ENCODE measurements at places on chromosomes 2 and 18.

DNA sequence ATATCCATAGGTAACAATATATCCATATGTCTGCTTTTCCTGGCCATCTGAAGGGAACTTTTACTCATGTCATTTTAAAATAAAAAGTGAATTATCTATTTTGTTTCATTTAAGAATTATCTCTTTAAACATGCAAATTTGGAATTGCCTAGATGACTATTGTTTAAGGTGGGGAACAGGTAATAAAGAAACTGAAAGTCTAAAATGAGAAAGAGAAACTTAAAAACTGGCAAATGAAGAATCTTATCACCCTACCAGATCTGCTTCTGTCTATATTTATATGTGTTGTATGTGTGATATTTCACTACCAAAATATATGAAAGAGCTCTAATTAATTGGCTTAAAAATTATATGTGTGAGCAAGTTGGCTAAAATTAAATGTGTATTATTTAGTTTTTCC is 243.2 kb upstream of the KCNH7 start:
- no peak for DNase-seq

DNA sequence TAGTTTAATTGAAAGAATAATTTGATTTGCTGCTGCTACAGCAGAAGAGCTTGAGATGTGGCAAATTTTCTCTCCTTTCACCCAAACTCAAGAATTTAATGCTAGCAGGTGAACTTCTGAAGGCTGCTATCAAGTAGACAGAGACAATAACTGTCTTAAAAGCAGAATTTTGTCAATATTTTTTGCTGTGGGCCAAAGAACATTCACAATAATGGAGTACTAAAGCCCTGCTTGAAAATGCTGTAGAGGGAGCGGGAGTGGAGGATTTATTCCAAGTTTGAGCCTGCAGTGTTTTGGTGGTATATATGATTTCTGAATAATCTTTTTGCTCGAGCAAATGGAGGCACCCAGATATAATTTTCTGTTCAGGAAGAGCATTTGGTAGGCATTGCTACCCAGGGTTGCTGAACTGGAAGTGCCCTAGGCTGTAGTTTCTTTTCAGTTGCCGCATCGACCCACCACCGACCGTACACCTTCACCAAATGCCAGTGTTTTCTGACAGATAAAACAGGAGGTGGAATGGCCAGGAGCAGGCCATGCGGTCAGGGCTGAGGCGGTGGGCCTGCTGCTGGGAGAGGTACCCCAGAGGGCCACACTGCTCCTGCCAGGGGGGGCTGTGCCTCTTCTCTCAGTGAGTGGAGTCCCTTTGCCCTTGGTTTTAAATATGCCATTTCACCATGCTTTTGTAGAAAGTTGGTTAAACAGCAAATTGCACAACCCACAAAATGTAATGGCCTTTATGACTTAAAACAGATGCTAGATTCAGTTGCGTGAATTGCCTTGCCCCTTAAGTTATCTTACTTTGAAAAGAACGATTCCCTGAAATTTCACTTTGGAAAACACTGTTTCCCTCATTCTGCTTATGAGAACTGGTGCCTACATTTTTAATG is 36.4 kb downstream of the TSHZ1 start:
- DNase-seq = no peak

DNA sequence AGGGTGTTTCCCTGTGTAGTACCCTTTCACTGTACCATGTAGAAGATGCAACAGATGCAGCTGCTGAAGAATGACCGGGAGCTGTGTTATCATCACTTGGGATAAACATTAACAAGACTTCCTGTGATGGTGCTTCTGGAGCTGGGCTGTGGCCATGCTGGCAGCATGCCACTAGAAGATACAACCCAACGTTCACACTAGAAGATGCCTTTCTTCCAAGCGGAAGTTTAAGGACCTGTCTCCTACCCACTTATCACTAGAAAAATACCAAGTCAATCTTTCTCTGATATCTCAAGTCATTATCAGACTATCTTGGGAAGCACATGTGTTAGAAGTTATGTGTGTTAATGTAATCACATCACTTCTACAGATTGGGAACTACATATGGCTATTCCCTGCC is 953.5 kb downstream of the CNTNAP5 start:
- no peak for DNase-seq

DNA sequence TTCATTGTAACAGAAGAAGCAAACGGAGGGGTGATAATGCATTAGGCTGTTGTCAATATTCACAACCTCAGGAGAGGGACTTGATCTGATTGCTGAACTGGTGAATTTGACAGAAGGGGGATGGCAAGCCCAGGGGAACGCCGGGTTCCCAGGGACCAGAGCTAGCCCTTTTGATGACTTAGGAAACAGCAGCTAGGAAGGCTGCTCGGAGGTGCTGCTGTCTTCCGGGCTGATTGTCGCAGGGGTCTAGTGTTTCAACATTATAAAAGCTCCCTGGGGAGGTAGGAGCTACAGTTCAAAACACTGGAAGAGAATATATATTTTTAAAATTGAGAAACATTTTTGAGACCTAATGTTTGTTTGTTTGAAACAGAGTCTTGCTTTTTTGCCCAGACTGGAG is 47.3 kb downstream of the CD8B2 start:
- no peak for DNase-seq

GRCh38 chr2:98921062-98921461 is 15.0 kb downstream of the CRACDL start:
- no peak for DNase-seq

DNA sequence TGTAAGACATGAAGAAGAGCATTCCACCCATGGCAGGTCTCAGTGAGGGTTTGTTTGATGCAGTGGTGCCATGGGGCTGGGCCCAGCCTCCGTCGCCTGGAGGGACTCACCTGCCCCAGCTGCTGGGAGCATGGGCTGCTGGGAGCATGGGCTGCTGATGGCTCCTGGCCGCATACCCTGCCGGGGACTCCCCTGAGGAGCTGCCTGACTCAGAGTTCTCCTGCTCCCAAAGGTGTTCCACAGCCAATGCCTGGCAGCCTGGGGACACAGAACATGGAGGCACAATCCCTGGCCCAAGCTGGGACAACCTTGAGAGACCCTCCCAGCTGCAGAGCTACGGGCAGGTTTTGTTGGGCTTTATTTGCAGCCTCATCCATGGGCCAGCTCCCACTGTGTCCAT is 108.4 kb downstream of the COPS8 start:
- no peak for DNase-seq

DNA sequence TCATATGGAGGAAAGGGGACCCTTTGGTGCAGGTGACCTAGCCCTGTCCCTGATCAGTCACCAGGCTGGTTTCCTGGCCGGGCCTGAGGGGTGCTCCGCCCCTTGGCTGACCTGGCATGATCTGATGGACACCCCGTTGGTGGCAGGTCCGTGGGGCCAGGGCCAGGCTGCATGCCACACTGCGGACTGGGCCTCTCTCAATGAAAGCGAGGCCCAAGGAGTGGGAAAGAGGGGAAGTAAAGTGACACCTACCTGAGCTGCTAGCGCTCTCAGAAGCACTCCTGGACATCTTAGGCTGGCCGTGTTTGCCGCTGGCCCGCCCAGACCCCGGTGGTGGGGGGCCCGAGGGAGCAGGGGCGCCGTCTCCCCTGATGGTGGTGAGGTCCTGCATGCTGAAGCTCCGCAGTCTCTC is 33.1 kb downstream of the MRPL35 start:
- no peak for DNase-seq

GRCh38 chr2:58709687-58710354 is 468.7 kb upstream of the FANCL start:
- no peak for DNase-seq

GRCh38 chr2:60463249-60463648 is 90.2 kb downstream of the BCL11A start:
- no peak for DNase-seq

DNA sequence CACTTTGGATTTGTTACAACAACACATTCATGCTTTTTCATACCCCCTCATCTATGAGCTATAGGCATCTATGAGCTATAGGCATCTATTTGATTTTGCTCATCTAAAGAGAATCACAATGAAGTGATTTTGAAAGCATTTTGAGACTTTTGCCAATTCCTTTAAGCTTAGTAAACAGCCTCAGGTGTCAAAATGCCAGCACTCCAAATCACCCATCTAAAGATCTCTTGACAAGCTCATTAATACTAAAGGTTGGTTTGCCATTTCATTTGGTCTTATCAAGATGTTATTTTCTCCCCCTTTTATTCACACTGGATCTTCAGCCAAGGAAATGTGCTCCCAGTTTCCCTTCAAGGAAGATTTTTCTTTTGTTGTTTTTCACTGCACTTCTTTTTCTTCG is 110.7 kb upstream of the TLK1 start:
- no peak for DNase-seq

GRCh38 chr2:191923652-191923997 is 76.7 kb upstream of the CAVIN2 start:
- no peak for DNase-seq

DNA sequence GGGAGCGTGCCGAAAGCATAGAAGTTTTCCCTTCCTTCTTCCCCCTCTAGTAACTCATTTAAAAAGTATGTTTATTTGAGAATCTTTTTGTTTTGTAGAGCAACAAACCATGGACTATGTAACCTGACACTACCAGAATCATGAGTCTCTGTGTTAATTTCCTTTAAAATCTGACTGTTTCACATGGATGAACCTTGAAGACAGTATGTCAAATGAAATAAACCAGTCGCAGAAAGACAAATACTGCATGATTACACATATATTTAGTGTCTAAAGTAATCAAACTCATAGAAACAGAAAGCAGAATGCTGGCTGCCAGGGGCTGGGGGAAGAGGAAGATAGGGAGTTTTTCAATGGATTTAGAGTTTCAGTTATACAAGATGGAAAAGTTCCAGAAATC is 32.3 kb downstream of the PTPN2 start:
- no peak for DNase-seq

- DNase-seq = no peak
These were observed 136.3 kb downstream of the TMEM163 start for GRCh38 chr2:134582547-134582899.

DNA sequence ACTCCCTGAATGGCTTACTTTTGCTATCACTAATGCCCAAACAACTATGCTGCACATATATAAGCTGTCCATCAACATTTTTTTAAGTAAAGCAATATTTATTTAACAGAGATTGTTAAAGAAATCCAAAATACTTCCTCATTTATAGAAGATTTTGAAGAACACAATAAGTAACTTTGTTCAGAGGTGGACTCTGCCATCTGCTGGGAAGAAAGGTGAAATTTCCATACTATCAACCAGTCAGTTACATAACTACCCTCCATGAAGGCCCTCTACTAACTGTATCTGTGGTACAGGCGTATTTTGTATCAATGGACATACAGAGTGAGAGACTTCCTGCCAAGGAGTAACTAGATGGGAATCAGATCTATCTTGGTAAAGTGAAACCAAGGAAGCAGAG is 106.0 kb downstream of the DTNB start:
- no peak for DNase-seq

GRCh38 chr2:201205515-201205849 is 22.5 kb downstream of the CASP10 start:
- DNase-seq = no peak

- no peak for DNase-seq
These were observed 444.5 kb upstream of the SLC8A1 start for GRCh38 chr2:40896358-40896757.

DNA sequence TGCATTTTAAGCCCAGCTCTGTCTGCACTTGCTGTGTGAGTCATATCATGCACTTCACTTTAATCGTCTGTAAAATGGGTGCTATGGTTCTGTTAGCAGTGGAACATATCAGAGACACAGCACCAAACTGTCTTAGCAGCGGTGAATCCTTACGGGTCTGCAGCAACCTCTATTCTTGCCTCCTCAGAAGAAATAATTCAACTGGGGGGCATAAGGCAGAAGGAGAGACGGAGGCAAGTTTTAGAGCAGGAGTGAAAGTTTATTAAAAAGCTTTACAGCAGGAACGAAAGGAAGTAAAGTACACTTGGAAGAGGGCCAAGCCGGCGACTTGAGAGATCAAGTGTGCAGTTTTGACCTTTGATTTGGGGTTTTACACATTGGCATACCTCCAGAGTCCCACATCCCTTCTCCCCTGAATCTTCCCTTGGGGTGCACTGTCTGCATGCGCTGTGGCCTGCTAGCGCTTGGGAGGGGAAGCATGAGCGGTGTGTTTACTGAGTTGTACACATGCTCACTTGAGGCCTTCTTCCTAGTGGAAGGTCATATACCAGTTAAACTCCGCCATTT is 109.8 kb downstream of the DDX1 start:
- DNase-seq = no peak

DNA sequence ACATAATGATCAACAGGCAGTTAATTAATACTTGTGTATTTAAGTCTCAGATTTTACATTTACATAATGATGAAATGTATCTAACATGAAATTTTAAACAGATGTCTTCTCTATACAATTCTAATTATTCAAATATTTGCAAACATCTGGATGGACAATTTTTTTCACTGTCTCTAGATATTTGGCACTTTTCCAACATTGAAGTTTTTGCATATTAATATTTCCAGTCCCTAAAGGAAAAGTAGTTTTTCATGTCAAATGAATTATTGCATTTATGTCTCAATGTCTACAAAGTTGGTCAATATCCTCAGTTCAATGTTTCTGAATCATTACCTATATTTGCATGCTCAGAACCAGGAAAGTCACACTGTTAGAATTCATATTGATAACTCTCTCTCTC is 560.9 kb upstream of the PKDCC start:
- DNase-seq = no peak

GRCh38 chr2:102437122-102437521 is 14.2 kb downstream of the IL18RAP start:
- DNase-seq = no peak

GRCh38 chr18:23819001-23819400 is 129.7 kb downstream of the LAMA3 start:
- DNase-seq = no peak

GRCh38 chr18:60568220-60568619 is 195.6 kb upstream of the MC4R start:
- DNase-seq = no peak

- no peak for DNase-seq
These were observed 995.6 kb upstream of the FANCL start for GRCh38 chr2:59236723-59237122.

GRCh38 chr2:38438883-38439612 is 62.0 kb upstream of the ATL2 start:
- DNase-seq = no peak

- DNase-seq = no peak
These were observed 1.7 kb downstream of the ERFE start for GRCh38 chr2:238160206-238161129.

- peak; percentile 34 for DNase-seq
These were observed at the start of gene ZNF516 for GRCh38 chr18:76495006-76495370. ZNF516 (minus strand) TSS chr18:76495242; CDS start chr18:76443054, 52,188 bp downstream.

GRCh38 chr2:226623587-226624368 is 175.8 kb downstream of the IRS1 start:
- no peak for DNase-seq

DNA sequence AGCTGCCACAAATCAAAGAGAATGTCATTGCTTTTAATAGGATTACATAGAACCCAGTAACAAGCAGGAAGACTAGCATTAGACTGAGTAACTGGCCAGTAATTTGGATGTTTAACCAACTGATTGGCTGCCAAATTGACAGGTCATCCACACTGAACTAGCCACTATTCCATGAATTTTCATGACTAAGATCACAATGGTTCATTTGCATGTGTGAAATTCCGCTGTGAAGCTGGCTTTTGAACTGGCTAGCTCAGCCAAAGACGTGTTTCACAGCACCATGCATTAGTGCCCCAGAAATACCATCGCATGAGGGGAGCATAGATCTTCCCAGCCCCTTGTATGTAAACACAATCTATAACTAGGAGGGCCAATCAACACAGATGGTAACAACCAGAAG is 649.8 kb downstream of the ARHGAP15 start:
- DNase-seq = no peak
